ENCODE measurements at places on chromosomes 3 and 15.

DNA sequence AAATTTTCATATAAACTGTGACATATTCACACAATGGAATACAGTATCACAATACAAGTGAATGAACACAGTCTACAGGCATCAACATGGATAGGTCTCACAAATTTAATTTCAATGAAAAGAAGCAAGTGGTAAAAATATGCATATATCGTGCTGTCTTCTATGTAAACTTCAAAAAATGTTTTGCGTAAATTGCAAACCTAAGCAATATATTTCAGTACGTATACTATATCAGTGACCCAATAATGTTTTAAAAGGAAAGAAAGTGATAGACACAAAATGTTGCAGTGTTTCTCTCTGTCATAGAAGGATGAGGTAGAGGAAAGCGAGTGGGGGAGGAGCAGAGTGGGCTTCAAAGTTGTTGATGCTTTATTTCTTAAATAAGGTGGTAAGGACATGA, 468.4 kb upstream of the CNTN3 start:
- no peak for DNase-seq

DNA sequence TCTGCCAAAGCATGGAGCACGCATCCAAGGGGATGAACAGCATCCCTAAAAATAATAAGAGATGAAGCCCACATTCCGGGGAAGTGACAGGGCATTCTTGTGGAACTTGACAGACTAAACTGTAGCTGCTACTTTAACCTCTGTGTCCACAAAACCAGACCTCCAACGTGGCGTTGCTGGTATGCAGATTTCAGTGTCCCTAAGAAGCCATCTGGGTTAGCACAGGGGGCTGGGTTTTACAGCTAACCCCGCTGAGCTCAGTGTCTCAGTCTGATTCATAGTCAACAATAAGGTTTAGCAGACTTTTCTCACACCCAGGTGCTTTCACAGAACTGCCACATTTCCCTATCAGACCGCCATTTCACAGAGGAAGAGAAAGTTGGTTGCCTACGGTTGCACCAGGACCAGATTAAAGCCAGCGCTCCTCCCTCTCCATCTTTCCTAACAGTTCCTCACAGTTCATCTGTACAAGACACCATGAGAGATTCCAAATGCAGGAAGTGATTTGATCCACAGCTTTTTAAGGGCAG, 61.6 kb upstream of the CTDSPL start:
- no peak for DNase-seq

- no peak for DNase-seq
Observed at GRCh38 chr3:62898530-62899496, 23.6 kb upstream of the CADPS start.

- DNase-seq = no peak
Observed at GRCh38 chr3:168820810-168821415, 725.2 kb upstream of the GOLIM4 start.

DNA sequence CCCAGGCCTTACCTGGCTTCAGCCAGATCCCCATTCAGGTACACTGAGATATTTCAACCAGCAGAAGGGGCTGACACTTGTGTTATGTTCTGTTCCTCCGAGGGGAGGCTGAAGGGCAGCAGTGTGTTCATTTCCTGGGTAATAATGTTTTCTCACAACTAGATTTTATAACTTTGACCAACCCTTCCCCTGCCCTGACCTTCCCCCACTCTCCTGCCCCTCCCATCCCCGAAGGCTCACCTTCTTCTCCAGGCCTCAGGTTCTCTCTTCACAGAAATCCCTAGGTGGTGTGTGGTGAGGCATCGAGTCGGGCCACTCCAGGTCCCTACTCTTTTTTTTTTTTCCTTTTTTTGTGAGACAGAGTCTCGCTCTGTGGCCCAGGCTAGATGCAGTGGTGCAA, 34.6 kb downstream of the EPHB3 start:
- DNase-seq = no peak

- DNase-seq = no peak
Observed at GRCh38 chr3:139016430-139017048, 4.2 kb downstream of the PRR23B start.

GRCh38 chr3:103966749-103967148, 1400.0 kb upstream of the ALCAM start:
- no peak for DNase-seq

- no peak for DNase-seq
Observed at GRCh38 chr15:74573987-74574386, 33.0 kb downstream of the ARID3B start.

DNA sequence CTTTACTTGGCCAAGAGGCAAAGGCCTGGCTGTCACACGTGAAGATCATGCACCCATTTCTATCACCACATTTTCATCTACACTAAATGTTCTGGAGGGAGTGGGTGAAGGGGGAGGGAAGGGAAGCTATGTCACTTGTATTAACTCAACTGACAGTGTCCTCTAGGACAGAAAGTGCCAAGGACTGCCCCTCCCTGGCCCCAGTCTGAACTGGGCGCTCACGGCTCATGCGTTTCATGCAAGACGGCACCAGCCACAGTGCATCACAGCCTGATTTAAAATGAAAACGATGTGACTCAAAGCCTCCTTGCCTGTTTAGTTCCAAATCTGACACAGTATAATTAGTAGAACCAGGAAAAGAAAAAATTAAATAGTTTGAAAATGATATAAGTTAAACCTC, 20.8 kb upstream of the RAD18 start:
- no peak for DNase-seq

DNA sequence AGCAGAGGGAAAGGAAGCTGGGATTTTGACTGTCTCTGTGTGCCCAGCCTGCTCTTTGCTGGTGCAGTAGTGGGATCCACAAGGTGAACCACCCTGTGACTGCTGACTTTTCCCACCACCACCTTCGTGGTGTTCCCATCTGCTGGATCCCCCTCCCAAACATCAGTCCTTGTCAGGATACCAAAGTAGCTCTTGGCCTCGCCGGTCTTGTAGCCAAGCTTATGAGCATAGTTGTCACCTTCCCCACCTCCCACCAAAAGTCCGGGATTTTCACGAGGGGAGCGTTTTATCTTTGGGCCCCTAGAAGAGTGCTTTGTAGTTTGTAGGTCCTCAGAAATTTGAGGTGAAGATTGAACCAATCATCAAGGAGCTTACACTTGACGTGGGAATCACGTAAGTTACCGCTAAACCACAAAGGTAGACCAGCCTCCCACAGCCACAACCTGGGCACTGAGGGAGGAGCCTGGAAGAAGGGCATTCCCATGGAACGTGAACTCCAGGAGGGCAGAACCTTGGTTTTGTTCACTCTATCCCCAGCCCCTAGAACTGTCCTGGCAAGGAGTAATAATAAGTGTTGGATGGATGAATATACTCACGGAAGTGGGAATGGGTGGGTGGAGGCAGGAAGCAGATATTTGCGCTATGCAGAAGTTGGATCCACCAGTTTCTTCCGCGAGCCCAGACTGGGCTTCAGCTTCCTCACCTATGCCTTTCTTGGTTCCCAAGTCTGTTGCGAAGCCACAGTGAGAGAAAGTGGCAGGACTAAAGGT, 814 bp upstream of the TEX264 start:
- no peak for DNase-seq

DNA sequence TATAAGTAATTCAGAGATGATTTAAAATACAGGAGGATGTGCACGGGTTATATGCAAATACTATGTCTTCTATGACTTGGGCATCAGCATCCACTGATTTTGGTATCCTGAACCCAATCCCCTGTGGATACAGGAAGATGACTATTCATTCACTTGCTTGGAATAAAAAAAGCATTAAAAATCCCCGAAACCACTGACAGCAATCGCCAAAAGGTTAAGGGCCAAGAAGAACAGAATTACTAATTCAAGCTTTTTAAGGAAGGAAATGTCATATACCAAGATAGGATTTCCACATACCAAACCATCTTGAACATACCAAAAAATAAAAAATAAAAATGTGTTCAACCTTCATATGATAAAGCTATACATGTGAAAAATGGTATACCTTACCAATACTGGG, 93.7 kb downstream of the DLG1 start:
- DNase-seq = no peak

- no peak for DNase-seq
Observed at GRCh38 chr3:25074149-25074548, 353.9 kb upstream of the RARB start.

- no peak for DNase-seq
Observed at GRCh38 chr3:138474163-138474562, 39.7 kb downstream of the ESYT3 start.

DNA sequence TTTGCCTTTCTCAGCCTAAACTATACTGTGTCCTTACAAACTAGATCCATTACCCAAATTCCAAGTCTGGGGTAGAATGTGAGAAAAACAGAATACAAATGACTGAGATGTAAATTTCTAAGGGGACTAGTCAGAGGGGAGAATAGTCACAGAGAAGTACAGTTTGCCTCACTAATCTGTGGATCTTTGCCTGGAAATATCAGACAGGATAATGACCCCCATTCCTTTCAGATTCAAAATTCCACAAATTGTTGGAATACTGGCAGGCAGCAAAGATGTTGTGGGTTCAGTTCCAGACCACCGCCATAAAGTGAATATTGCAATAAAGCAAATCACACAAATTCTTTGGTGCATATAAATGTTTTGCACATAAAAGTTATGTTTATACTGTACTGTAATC, 762.8 kb upstream of the NR2F2 start:
- DNase-seq = no peak

DNA sequence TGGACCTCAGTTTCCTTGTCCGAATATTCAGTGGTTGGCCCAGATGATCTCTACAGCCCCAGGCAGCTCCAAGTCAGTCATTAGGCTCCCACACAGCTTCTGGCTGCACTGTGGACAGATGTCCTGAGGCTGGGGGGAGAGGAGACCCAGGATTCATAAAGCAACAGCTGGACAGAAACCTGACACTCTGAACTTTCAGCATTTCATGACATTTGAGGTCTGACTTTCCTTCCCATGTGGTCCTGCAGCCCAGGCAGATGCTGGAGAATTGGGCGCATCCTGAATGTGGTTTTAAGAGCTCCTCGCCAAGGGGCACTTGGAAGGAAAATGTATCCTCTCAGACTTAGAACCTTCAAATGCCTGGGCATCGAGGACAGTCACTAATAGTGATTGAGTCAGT, 307.6 kb upstream of the LRRFIP2 start:
- DNase-seq = no peak

- DNase-seq = peak; percentile 19
Observed at GRCh38 chr3:184417619-184418327, 37.9 kb downstream of the CHRD start.

GRCh38 chr3:43194490-43195114, 88.7 kb upstream of the POMGNT2 start:
- DNase-seq = no peak

DNA sequence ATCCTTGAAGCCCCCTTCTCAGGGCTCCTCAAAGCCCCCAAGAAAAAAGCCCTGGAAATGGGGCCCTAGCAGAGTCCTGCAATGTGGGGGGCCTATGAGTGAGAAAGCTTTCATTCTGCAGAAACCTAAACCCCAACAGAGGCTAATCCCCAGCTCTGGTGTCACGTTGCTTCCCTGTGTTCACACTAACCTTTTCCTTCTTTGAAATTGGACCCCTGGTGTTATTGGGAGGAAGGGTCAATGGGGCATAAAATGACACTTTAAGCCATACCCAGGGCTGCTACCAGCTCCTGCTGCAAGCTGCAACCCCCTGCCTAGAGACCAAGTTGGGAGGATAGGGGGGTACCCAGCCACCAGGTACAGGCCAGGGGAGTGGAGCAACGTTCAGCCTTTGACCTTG, 2.1 kb downstream of the CYP1A2 start:
- DNase-seq = no peak

- no peak for DNase-seq
Observed at GRCh38 chr15:92095693-92096092, 242.2 kb downstream of the SLCO3A1 start.

DNA sequence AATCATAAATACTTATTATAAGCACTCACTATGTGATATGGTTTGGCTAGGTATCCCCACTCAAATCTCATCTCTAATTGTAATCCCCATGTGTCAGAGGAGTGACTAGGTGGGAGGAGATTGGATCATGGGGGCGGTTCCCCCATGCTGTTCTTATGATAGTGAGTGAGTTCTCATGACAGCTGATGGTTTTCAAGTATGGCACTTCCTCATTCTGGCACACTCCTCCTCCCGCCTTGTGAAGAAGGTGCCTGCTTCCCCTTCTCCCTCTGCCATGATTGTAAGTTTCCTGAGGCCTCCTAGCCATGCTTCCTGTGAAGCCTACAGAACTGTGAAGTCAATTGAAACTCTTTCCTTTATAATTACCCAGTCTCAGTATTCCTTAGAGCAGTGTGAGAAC, 53.3 kb upstream of the CHMP2B start:
- no peak for DNase-seq

DNA sequence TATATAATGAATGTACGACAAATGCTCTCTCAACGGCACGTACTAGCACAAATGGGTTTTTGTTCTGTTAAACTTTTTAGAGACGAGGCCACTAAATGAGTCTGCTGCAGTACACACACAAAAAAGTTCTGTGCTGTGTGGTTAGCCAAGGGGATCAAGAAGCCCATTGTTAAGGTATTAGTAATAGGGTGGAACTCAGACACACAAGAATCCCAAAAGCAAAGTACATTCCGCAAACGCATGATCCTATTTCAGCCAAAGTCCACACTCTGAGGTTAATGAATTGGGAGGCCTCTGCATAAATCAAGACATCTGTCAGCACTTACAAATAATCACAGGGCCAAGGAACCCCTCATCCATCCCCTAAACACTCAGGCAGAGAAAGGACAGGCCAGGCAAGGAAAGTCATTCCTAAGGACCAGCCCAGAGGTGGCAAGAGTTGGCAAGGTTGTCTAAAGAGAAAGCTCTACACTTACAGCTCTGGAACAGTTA, 12.1 kb downstream of the OSBPL10 start:
- no peak for DNase-seq

GRCh38 chr15:68097029-68097428, 42.9 kb downstream of the PIAS1 start:
- DNase-seq = no peak

- no peak for DNase-seq
Observed at GRCh38 chr15:53918180-53919079, 59.8 kb upstream of the UNC13C start.

DNA sequence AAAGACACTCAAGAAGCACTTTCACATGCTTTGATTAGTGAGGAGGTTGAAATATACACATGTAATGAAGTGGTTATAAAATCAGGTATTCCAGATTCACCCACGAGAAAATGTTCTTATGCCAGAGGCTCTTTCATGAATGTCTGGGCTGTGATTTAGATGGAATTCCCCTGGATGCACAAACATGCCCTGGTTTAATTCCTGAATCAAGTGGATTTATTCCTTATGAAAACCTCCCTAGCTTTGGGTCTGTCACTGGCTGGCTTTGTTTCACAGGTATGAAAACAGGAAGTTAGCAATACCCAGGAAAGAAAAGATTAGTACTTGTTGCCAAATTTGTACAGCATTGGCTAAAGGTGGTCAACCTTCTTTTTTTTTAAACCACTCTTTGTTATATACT, 1123.0 kb downstream of the ROBO1 start:
- DNase-seq = no peak

DNA sequence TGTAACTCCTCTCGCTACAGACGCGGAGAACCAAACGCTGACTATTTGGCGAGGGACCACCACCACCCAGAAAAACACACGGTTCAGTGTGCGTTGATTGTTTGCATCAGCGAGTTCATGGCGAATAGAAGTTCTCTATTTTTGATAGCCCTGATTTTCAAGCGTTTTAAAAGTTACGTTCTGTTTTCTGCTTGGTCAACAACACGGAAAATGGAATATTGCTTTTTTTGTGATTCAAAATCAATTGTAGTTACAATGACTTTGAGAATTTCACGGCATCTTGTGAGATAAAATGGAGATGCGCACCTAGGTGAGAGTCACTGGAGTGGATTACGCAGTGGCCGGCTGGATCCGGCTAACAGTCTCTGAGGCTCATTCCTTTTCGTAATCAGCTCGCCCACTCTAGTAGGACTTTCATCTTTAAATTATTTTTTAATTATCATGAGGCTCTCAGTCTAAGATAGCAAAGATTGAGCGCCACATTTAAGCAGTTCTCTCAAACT, 54.8 kb downstream of the CCDC54 start:
- no peak for DNase-seq
